ENCODE measurements at places on chromosomes 6 and 20. TPM values are rescaled to one million over a fixed set of nuclear protein-coding genes. Genes with fewer than 3 reads are reported as not detected.

- no peak for DNase-seq
Observed at GRCh38 chr6:43990275-43990626, 137.0 kb downstream of the MRPL14 start.

The TNFRSF6B gene
- total RNA-seq, result 0.54 TPM

- no peak for DNase-seq
Observed at GRCh38 chr6:96861588-96861987, 24.3 kb upstream of the GPR63 start.

- no peak for DNase-seq
Observed at GRCh38 chr6:72248621-72249020, 362.3 kb downstream of the RIMS1 start.

- no peak for DNase-seq
Observed at GRCh38 chr6:44811456-44811855, 423.9 kb downstream of the CDC5L start.

GRCh38 chr6:129426343-129426742 is 283.6 kb downstream of the ARHGAP18 start:
- DNase-seq, result no peak

GRCh38 chr6:53975941-53976615 is 135.2 kb upstream of the MLIP start:
- DNase-seq, result no peak

GRCh38 chr6:136956590-136957544 is 34.8 kb downstream of the SLC35D3 start:
- no peak for DNase-seq

GRCh38 chr20:1391640-1392442 is 1.0 kb downstream of the FKBP1A start:
- DNase-seq, result no peak

- no peak for DNase-seq
Observed at GRCh38 chr6:33105916-33106871, 30.4 kb downstream of the HLA-DPB1 start.

The IMPG1 gene
- not detected for total RNA-seq

GRCh38 chr6:30600451-30600961 is 16.5 kb downstream of the PPP1R10 start:
- no peak for DNase-seq

DNA sequence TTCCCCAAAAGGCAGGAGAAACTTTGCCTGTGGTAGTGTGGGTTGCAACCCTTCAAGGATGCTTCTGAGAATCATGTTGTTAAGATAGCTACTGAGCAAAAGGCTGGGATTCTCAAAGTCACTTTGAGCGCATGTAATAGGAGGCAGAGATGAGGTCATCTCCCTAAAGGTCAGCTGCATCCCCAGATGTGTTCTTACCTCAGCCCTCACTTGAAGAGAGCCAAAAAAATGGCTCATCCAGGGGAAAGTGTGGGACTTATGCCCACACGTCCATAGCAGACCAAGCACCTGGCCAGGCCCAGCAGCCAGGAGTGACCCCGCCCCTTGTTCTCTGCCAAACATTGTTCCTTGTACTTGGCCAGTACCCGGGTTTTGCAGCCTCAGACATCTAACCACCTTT is 187.0 kb upstream of the BMP2 start:
- DNase-seq, result no peak

DNA sequence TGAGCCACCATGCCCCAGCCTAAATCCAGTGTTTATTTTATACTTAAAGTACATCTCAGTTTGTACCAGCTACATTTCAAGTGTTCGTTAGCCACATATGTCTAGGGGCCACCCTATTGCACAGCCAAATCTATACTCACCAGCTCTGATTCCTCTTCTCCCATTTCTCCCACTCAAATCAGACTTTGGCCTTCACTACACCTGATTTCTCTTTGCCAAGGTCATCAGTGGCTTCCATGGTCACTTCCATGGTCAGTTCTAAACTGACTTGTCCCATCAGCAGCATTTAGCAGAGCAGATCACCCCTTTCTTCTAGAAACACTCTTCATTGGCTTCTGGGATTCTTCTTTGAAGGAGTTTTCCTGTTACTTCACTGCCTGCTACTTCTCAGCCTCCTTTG is 14.1 kb downstream of the GHRH start:
- no peak for DNase-seq

The PAX1 gene
- total RNA-seq, result under 0.01 TPM

GRCh38 chr20:63698739-63699465 is 2.5 kb downstream of the TNFRSF6B start:
- no peak for DNase-seq

DNA sequence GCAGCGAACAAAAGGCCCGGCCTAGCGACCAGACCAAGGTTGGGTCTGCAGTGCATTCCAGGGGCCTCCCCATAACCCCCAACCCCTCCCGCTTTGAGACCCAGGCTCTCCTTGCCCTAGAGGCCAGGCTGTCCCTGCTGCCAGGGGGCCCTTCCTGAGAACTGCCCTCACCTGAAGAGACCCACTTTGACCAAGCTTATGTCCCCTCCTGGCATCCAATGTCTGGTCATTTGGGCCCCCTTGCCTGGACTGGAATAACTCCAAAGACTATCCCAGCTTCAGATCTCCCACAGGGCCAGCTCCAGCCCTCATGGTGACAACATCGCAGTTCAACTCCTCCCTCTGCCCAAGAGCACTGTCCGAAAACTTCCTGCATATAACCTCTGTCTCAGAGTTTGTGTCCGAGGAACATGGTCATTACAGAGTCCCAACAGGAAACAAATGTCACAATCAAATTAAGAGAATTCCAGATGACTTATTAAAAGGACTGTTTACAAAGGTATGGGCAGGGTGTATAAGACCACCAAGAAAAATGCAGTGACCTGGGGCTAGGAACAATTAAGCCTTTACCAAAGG is 125.0 kb downstream of the BANF2 start:
- no peak for DNase-seq

The OPRL1 gene
- 10.5 TPM for total RNA-seq

DNA sequence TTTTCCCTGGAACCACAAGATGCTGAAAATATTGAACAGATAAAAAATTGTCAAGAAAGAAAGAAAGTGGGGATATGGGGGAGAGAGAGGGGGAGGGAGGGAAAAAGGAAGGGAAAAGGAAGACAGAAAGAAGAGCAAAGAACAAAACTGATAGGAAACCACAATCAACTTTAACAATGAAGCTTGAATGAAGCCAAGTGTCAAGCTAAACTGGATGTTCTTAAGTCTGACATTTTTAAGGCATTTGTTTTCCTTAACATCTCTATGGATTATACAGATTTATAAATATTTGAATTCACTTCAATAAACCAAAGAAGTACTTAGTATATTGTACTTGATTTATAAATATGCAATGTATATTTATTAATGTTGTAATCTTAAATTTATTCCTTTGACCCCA is 197.6 kb upstream of the SMLR1 start:
- DNase-seq, result no peak

GRCh38 chr20:12467758-12468157 is 541.0 kb upstream of the SPTLC3 start:
- no peak for DNase-seq

The RBM24 gene
- under 0.01 TPM for total RNA-seq

Measured in hematopoietic multipotent progenitor cell (in vitro differentiated cells).